ENCODE measurements at places on chromosomes 7 and 10. TPM values are rescaled to one million over a fixed set of nuclear protein-coding genes. Genes with fewer than 3 reads are reported as not detected.

PKD2L1 gene
- not detected for polyA plus RNA-seq

- DNase-seq, result no peak
Observed at GRCh38 chr7:133873187-133873586, 254.0 kb upstream of the LRGUK start.

GRCh38 chr7:110417611-110418010 is 673.3 kb upstream of the LRRN3 start:
- no peak for DNase-seq

RARRES2 gene
- polyA plus RNA-seq, result 60.4 TPM

GRCh38 chr10:113604572-113604971 is 51.7 kb downstream of the HABP2 start:
- DNase-seq, result no peak

DNA sequence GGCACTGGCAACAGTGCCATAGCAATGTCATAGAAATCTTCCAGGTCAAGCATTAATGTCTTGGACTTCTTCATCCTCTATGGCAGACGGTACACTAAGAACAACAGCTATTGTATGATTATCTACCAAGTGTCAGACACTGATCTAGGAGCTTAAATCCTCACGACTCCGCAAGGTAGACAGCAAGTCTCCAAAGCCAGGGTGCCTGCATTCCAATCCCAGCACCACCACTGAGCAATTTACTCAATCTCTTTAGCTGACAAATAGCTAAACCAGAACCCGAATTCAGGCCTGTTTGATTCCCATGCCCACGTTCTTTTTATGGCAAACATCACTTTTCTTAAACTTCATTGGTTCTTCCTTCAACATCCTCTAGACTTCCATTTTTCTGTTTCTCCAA is 31.8 kb downstream of the DNMBP start:
- no peak for DNase-seq

DNA sequence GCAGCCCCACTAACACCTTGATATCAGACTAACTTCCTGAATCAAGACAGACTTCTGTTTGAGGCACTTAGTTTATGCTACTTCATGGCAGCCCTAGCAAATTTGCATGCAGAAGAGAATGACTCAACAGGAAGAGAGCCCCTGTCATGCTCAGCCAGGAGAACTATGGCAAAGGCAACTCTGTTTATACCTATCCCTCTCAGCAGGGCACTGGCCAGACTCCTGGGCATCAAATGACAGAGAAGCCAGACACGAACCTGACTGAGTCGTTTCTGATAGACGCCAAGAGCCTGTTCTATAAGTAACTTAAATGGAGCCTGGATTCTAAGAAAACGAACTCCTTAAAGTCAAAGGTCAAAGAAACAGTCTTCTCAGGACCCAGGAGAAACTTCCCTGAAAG is 50.9 kb upstream of the UNC5B start:
- DNase-seq, result no peak

NOBOX gene
- polyA plus RNA-seq, result not detected

DNA sequence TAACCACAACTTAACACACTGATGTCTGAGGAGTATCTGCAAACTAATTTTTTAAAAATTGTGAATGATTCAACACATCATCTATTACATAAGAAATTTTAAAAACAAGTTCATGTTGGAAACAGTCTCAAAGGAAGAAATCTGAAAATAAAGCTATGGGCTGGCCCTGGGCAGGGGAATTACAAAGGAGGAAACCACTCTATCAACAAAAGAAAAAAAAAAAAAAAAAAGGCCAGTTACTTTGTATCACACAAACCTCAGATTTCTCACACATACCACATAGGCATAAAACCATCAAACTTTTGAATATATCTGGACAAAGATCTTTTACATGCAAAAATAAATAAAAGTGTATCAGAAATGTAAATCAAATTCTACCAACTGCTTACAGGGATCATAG is 20.8 kb downstream of the TIAL1 start:
- DNase-seq, result no peak

HOXA2 gene
- 0.99 TPM for polyA plus RNA-seq

- DNase-seq, result no peak
Observed at GRCh38 chr7:49773936-49774458, 559 bp downstream of the VWC2 start.
